Activated naive CD4-positive, alpha-beta T cell treated with Interleukin-2 at 50 U/mL for 16 hours (primary cell): ENCODE measurements at places on chromosomes 2 and 18.

DNA sequence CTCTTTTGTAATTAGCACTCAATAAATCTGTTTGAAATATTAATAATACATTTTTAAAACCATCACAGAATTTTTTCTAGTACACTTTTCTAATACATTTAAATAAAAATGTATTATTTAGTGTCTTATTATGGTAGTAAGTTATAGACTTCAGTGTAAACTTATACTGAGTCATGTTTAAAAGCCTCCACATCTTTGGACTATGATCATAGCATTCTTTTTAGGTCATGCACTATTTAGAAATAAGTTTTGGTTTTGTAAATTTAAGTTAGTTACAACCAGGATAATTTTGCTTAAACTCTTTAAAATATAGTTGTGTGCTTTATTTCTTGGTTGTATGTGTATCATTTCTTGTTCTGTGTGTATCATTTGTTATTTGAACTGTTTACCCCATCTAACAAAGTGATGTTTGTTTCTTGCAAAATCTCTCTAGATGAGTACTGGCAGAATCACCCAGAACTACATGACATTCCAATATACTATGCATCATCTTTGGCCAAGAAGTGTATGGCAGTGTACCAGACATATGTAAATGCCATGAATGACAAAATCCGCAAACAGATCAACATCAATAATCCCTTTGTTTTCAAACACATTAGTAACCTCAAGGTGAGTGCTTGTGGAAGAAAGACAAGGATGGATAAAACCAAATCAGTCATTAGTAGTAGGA lies 16.7 kb downstream of the CPSF3 start:
- DNase-seq = no peak

- DNase-seq = no peak
Measured at GRCh38 chr18:46738491-46738890, 18.4 kb downstream of the ST8SIA5 start.

- no peak for DNase-seq
Measured at GRCh38 chr2:38754506-38754905, 3.3 kb upstream of the SRSF7 start.

GRCh38 chr18:11909061-11909455 lies 941 bp upstream of the MPPE1 start:
- no peak for DNase-seq
